ENCODE measurements at places on chromosomes 12 and 14. TPM values are rescaled to one million over a fixed set of nuclear protein-coding genes. Genes with fewer than 3 reads are reported as not detected.

The TMEM116 gene
- total RNA-seq: 20.4 TPM

The PSMA6 gene
- total RNA-seq: 184 TPM

The CMTM5 gene
- total RNA-seq: 0.49 TPM

The TPPP2 gene
- not detected for total RNA-seq

Measured in fibroblast of the aortic adventitia (primary cell).